Mucosa of gallbladder (tissue), 1 donor: ENCODE measurements at places on chromosomes 5 and 9. TPM values are rescaled to one million over a fixed set of nuclear protein-coding genes. Genes with fewer than 3 reads are reported as not detected.

Gene TNFSF8
- 2.8 TPM for total RNA-seq

GRCh38 chr5:6508931-6509330 lies 60.3 kb downstream of the UBE2QL1 start:
- DNase-seq = no peak

GRCh38 chr5:88834131-88834462 lies 48.9 kb downstream of the MEF2C start:
- DNase-seq = no peak

DNA sequence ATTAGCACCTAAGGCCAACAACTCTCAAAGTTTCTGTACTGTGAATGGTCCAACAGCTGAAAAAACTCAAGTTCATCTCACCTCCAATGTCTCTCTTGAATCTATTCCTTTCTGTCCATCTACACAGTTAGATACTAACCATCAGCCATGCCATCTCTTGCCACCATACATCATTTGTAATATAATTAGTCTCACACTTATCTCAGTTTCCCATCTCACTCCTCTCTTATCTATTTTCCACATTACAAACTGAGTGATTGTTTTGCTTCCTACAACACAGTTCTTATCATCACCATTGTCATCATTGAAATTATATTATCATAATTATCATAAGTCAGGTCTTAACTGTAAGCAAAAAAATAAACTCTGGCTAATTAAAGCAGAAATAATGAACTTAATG lies 393.9 kb downstream of the PRELID2 start:
- DNase-seq = no peak

Gene NREP
- 51.2 TPM for total RNA-seq

GRCh38 chr5:80623999-80624398 lies 30.5 kb upstream of the MSH3 start:
- DNase-seq = no peak

Gene NMUR2
- 0.09 TPM for total RNA-seq

Gene HRH2
- total RNA-seq = 1.4 TPM

- DNase-seq = no peak
Measured at GRCh38 chr5:124453221-124454051, 293.0 kb downstream of the ZNF608 start.

Gene RGMB
- total RNA-seq = 15.0 TPM

DNA sequence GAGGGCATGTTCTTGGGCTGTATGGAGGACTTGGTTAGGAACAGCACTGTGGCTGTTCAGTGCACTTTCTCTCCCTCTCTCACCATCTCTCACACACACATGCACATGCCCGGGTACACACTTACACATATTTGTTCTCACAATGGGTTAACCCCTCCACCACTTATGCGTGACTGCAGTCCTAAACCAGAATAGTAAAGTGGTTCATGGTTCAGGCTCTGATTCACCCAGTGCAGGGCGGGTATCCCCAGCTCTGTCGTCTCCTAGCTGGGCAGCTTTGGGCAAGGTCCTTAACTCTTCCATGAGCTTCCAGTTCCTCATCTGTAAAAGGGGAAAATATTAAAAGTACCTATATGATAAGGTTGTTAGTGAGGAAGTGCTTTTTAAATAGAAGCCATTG lies 45.3 kb upstream of the GALNT10 start:
- DNase-seq = no peak

Gene ITGA1
- total RNA-seq = 67.1 TPM

Gene FBP1
- total RNA-seq = 50.5 TPM

DNA sequence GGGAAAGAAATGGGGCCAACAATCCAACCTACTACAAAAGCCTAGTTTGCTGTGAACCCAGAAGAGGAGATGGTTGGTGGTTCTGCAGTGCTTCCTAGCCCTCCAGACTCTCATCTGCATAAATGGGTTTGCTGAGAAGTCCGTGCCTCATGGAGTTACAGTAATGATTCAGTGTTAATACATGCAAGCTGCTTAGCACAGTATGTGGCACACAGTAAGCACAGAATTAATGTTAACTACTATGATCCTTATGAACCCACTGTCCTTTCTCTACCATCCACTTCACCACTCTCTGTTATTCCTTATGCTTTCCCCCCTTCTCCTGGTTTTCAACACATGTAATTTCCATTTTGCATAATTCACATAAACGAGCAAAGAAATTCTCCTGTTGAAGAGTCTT lies 100.0 kb downstream of the ACTBL2 start:
- DNase-seq = no peak

Gene PCDHGA1
- 0.72 TPM for total RNA-seq

Gene FOXD4L5
- not detected for total RNA-seq

GRCh38 chr5:167296066-167296465 lies 995.4 kb upstream of the WWC1 start:
- no peak for DNase-seq

DNA sequence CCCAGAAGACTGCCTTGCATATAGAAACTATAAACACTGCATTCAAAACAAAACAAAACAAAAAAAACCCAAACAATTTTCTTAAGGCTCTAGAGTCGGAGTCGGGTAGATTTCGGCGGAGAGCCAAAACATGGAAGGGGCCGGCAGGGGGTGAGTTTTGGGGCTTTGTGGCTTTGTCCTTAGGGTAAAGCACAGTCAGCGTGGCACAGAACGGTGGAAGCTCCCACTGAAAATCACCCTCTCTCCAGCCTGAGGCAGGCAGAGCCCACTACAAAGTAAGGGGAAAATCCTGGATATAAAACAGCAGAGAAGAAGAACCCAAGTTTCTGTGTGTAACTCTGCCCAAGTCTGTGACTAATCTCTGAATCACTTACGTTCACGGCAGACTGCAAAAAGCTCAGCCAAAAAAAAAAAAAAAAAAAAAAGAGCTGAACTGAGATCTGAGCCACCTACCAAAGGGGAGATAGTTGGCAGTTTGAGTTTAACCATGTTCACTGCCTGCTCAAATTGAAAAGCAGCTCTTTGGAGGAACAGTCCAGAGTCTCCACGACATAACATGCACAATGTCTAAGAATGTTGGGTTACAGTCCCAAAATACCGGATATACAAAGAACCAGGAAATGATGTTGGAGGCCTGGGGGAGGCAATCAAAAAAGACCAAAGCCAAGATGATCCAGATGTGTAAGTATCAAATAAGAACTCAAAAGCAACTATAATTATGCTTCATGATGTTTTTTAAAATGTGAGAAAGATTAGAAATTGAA lies 26.6 kb upstream of the OR2K2 start:
- no peak for DNase-seq

DNA sequence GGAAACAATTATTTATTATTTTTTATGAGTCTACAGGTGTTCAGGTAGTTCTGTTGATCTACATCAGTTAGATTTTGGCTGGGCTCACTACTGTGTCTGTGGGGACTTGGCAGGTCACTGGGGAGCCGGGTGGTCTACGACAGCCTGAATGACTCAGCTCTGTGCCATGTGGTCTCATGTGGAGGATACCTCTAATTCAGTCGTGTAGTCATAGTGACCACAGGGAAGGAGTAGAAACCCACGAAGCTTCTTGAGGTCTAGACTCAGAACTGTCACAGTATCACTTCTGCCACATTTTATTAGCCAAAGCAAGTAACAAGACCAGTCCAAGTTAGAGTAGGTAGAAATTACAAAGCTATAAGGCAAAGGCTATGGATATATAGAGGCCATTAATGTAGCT lies 64.7 kb upstream of the GRAMD2B start:
- DNase-seq = no peak

GRCh38 chr9:109342878-109343277 lies 22.0 kb upstream of the EPB41L4B start:
- DNase-seq = no peak

Gene OR13C9
- not detected for total RNA-seq

DNA sequence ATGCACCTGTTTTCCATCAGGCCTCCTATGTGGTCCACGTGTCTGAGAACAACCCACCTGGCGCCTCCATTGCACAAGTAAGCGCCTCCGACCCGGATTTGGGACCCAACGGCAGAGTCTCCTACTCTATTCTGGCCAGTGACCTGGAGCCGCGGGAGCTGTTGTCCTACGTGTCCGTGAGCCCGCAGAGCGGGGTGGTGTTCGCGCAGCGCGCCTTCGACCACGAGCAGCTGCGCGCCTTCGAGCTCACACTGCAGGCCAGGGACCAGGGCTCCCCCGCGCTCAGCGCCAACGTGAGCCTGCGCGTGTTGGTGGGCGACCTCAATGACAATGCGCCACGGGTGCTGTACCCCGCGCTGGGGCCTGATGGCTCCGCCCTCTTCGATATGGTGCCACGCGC lies 1.7 kb downstream of the PCDHGB1 start:
- no peak for DNase-seq

DNA sequence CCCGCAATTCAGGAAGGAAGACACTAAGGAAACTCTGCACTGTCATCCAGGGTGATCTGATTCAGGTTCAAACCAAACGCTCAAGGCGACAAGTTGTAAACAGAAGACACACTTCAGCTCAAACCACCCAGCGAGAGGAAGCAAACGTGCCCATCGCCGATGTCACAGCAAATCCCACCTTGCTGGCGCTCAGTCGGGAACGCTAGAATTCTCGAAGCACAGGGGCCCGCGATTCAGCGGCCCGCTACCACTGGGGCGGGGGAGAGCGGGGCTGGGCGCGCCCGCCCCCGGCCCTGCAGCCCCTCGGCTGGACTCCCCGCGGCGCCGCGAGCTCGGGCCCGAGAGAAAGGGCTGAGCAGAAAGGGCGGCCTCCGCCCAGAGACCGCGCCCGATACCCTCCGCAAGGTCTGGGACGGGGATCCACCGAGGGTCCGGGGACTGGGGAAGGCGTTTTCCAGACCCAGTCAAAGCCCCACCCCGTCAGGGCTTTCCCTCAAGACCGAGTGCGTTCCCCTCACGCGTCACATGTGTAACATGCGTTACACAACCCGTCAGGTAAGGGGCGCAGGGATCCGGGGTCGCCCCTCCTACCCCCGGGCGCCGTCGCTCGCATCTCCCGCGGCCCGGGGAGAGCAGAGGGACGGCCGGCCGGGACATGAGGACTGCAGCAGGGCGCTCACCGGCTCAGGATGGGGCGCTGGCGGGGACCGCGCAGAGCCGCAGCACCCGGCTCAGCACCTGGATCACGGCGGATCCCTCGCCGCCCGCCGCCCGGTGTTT lies 469 bp downstream of the AGTPBP1 start:
- DNase-seq = no peak

- no peak for DNase-seq
Measured at GRCh38 chr5:72459089-72459661, 48.0 kb downstream of the ZNF366 start.

Gene OR4F3
- not detected for total RNA-seq

DNA sequence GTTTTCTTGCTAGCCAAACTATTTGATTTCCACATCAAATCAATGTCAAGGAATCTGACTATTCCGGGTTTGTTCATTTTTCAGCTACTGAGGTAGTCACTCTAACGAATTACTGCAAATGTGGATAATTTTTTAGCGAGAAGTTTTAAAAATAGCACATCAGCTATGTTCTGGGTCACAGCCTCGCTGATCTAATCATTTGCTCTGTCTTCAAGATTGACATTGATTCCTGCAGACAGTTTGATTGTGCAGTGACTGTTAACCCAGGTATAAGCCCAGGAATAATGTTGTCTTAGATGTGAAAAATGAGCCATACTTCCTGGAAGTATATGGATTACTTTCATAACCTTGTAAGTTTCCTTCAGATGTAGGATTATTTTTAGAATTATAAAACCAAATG lies 175.1 kb downstream of the BAAT start:
- no peak for DNase-seq

GRCh38 chr5:172497591-172498255 lies 43.4 kb upstream of the SH3PXD2B start:
- peak; percentile 6 for DNase-seq

DNA sequence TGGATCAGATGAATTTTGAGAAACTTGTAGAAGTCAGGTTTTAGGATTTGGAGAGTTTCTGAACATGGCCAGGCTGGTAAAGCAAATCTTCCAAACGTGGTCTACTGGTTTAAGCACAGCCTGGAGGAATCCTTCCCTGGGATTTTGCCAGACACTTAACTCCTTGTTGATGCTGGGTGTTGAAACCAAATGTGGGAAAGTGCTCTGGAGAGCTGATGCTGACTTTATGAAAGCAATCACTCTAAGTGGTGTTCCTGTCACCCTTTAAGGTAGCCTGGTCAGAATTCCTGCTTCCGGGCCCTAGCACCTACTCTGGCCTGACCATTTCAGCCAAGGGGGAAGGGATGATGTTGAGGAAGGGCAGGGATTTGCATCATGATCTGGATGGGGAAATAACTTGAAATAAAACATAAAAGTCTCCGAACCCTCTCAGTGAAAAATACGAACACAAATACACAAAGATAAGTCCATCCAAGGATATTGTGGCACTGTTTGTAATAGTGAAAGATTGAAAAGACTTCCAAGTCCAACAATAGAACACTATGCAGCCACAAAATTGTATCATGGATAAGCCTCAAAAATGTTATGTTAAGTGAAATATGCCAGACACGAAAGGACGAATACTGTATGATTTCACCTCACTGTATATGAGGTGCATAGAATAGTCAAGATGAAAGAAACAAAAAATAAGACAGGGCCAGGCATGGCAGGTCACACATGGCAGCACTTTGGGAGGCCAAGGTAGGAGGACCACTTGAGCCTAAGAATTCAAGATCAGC lies 57.7 kb downstream of the PDE6A start:
- no peak for DNase-seq

DNA sequence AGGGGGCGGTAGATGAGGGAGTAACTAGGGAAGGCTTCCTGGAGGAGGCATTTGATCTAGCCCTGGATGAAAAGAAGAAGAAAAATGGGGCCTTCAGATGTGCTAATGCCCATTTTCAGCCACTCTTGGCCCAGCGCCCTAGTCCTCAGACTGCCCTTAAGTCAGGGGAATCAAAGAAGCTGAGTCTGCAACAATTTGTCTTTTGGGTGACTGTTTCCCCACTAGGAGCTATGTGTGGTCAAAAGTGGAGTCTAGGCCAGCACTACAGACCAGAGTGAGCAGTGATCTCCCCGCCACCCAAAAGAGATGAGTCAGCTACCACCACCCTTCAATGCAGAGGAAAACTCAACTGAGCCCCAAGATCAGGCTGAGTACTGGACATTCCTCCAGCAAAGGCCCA lies 542.1 kb downstream of the BNC2 start:
- no peak for DNase-seq

Gene MRPL50
- total RNA-seq = 12.1 TPM

DNA sequence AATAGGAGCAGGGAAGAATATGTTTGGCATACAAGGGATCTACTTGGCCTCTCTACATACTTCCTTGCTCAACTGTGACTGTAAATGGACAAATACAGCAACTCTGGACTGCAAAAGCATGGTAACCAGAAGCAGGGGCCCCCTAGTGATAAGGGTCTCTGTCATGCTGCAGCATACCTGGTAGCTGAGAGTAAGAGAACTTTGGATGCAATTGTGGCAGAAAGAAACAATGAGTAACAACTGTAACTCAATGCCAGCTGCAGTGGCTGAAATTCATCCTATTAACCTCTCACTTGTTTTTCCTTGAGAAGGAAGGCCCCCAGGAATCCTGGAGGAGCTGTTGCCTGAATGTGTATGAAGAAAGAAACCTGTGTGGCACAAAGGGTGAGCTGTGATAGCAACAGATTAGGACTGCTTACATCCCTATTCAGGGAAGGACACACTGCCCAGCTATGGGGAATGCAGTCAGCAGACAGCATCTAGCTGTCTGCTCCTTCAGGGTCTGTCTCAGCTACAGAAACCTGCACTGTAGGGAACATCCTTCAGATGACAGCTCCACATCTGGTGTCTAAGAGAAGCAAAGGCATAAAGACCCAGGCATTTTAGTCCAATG lies 468.1 kb upstream of the ACTBL2 start:
- no peak for DNase-seq
